ENCODE measurements at places on chromosomes 13 and 19.

DNA sequence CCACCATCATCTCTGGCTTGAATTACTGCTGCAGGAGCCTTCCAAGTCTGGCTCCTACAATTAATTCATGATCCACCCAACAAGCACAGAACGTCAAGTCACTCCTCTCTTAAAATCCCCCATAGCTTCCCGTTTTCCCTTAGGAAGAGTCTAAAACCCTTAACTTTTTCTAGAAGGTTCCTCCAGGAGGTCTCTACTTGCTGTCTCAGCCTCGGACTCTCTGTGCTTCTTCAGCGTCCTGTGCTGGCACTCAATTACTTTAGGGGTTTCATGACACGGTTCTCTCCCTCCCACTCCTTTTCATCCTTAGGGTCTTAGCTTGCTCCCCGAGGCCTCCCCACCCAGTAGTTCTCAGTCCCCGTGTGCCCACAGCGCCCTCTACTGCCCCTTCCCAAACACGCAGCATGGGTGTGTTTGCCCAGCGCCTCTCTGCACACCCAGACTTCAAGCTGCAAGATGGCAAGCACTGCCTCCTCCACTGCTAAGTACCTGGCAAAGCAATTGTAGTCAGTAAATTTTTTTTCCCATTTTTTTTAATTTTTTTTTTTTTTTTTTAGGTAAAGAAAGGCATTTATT is 25.8 kb upstream of the MAP3K10 start:
- DNase-seq, result peak; percentile 19

GRCh38 chr19:45356760-45357444 is 13.5 kb downstream of the ERCC2 start:
- DNase-seq, result no peak

- no peak for DNase-seq
Measured at GRCh38 chr13:79780240-79780639, 299.3 kb downstream of the NDFIP2 start.

DNA sequence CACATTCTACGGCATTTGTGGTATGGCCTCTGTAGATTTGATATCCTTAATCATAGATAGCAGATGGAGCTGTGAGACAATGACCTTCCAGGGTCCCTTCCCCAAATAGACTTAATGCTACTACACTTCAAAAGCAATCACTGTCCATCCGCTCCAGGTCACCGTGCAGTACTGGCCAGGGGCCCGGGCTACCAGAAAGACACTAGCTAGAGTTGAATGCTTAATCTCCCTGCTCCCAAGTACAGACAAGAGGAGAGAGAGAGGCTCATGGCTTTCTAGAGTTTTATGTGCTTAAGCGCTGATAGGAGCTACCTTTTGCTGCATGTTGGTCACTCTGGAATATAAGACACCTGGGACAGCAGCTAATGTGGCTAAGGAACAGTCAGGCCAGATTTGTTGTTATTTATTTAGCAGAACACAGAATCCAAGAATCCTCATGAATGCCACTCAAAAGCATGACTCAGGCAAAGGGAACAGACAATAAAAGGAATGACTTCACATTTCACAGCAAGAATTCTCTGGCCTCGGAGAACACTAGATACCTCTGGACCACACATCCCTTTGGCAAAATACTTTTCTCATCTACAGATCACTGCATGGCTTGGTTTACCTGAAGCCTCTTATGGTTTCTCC is 165.0 kb downstream of the LACC1 start:
- DNase-seq, result no peak
